ENCODE measurements at places on chromosomes 13 and 19.
A peak's percentile ranks its signal among the peaks of the same experiment; 100 is the strongest.

GRCh38 chr13:93039131-93039530 is 187.5 kb upstream of the GPC6 start:
- no peak for DNase-seq

DNA sequence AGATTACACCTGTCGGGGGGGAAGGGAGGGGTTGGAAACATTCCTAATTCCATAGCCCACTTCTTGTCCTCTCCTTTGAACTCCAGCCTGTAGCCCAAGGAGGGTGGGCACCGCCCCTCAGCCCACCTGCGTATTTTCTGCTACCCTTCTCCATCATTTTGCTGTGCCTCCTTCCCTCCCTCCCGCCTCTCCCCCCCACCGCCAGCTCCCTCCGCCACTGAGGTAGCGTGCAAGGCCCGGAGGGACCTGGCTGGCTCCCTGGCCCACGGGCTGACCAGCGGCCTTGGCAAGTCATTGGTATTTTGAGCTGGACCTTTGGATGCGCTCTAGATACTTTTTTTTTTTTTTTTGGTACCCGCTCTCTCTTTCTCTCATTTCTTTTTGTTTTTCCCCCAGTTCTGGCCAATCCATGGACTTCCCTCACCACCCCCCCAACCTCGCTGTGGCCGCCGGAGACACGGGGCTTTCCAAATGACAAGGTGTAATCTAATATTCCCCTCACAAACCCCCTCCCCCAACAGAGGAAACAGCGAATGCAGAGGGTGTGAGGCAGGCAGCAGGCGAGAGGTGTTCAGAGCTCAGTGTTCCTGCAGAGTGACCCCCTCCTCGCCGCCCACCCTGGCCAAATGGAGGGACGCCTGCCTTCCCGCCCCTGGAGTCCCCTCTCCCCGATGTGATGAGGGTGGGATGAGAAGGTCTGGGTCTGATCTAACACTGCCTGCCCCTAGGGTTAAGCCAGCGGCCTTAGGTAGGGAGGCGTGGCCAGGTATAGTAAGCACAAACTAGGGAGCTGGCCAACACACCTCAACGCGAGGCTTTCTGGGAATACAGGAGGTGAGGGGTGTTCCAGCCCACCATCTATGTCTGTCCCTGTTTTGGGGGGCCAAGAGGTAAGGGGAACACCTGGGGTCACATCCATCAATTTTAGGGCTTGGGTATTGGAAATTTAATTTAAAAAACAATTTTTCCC is 89.2 kb downstream of the PTPRS start:
- no peak for DNase-seq

DNA sequence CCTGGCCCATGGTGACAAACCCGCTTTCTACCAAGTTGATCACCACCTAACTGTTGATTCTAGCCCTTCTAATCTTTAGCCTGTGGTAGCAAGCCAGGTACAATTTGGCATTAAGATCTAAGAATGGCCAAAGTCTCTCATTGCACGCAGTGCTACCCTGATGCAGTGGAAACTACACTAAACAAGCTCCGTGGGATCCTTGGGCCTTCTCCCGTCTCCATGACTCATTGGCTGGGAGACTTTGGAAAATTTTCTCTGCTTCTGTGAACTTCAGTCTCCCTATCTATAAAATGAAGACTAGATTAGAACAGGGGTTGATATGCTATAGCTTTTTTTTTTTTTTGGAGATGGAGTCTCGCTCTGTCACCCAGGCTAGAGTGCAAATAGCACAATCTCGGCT is 223.0 kb downstream of the TSHZ3 start:
- DNase-seq: no peak

- DNase-seq: no peak
Observed at GRCh38 chr19:41882568-41883462, at the start of gene ARHGEF1. TSS of gene ARHGEF1 (plus strand) at chr19:41883184. CDS start at chr19:41888083, 4,899 bp downstream.

DNA sequence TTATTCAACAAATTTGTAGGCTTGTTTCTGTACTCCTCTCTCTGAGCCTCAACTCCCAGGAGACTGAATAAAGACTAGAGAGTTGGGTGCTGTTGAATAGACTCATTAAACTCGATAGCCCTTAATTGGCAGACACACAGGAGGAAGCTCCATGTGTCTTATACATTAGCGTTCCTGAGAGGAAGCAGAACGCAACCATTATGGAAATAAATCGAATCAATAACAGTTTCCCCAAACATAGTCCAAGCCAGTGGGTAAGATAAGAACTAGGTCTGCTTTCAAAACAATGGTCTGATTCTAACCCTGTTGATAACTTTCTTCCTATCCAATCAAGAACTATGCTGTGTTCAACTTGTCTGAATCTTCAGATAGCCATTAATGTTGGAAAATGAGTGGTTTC is 118.1 kb upstream of the FNDC3A start:
- DNase-seq: no peak

DNA sequence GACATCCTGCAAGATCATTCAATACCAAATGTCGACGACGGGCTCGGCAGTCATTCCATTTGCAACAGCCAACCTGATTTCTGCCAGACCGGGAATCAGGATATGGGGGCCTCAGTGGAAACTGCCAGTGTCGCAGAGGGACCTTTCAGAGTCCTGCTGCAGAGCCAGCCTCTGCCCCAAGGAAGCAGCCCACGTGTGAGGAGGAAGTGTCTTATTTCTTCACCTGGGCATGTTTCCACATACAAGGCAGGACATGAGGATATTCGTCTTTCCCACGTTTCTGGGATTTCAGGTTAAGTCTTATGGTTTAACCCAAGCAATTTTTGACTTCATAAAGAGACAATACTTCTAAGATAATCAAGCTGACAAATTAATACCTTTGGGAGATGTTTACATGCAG is 69.9 kb downstream of the ABCC4 start:
- no peak for DNase-seq

GRCh38 chr13:27573265-27573664 is 47.1 kb downstream of the LNX2 start:
- DNase-seq: no peak

DNA sequence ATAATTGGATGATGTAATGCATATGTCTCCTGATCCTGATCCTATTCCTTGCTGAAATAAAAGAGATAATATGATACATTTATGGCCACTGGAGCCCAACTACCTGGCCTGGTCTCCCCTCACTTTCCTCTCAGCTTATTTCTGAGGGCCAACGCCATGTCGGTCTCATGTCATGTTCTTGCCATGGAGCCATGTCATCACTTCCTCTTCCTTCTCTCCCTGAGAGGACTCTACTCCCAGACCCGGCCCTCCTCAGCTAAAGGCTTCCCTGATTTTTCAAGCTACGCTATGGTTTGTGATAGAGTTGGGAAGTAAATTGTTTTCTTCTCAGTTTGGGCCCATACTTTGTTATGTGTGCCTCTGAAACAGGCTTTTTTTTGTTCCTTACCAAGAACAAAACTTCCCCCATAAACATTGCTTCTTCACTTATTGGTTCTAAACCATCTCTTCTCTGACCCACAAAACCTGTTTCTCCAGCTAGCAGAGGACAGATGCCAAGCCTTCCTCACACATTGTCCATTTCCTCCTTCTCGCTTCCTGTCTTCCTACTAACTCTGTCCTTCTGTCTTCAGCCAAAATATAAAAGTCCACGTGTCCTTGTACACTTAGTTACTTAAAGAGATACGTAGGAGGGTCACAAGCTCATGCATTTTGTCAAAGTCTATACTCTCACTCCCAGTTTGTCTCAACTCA is 319.9 kb upstream of the DACH1 start:
- no peak for DNase-seq

- no peak for DNase-seq
Observed at GRCh38 chr19:7970716-7971448, 27.4 kb upstream of the TIMM44 start.

GRCh38 chr19:42343344-42344110 is 18.1 kb downstream of the MEGF8 start:
- DNase-seq: no peak

- DNase-seq: no peak
Observed at GRCh38 chr19:46613525-46613924, 11.4 kb downstream of the PTGIR start.

- DNase-seq: peak; percentile 80
Observed at GRCh38 chr19:12796146-12797071, 5.1 kb downstream of the JUNB start.

DNA sequence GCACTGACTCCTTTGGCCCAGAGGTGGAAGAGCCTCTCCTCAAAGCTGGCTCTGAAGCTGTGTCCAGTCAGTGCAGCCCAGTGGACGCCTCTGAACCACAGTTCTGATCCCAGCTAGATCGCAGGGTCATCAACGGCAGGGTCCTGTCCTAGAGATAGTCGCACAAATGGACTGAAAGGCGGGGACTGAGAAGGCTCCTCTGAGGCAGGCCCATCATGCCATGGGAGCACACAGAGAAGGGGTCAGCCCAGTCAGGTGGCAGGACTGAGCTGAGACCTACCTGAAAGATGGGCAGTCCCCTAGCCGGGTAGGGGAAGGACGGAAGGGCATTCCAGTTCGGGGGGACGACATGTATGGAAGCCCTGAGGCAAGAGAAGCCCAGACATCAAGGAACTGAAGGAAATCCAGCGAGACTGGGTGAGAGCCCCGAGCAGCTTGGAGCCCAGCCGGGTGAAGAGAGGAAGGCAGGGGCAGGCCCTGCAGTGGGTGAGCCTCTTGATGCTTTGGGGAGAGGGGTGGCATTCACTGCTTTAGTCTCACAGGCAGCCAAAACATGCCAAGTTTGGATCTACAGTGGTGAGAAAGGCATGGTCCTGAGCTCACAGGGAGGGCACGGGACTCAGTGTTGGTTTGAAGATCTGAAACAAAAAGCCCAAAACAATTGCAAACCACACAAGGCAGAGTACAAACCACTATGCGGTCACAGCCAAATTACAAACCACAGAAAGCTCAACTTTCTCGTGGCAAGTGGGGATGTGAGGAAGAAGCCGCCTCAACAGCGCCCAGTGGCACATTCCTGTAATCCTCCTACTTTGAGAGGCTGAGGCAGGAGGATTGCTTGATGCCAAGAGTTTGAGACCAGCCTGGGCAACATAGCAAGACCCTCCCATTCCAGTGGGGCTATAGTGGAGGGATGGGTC is 10.0 kb downstream of the CALM3 start:
- no peak for DNase-seq

DNA sequence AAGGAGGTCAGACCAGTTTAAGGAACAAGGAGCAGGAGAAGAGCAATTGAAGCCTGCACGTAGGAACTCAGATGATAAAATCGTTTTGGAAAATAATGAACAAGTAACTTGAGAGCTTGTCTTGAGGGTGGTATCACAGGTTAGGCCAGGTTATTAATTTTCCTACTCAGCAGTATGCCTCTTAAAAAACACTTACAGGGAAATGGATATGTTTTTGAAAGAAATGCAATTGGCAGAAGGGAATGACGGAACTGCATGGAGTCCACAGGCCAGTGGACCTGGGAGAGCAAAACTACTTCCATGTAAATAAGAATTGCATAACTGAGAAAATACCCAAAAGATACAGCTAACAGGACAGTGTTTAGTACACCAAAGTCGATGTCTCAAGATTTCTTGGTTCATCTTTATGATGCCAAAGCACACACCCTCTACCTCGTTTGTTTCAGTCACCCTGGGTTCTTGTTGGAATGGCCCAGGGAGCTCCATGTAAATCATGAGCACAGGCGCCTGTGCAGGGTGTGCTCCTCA is 35.2 kb downstream of the MBNL2 start:
- DNase-seq: no peak

GRCh38 chr19:19468424-19469050 is 46.8 kb downstream of the TSSK6 start:
- DNase-seq: no peak

GRCh38 chr13:30305456-30305970 is 1.8 kb downstream of the KATNAL1 start:
- no peak for DNase-seq

DNA sequence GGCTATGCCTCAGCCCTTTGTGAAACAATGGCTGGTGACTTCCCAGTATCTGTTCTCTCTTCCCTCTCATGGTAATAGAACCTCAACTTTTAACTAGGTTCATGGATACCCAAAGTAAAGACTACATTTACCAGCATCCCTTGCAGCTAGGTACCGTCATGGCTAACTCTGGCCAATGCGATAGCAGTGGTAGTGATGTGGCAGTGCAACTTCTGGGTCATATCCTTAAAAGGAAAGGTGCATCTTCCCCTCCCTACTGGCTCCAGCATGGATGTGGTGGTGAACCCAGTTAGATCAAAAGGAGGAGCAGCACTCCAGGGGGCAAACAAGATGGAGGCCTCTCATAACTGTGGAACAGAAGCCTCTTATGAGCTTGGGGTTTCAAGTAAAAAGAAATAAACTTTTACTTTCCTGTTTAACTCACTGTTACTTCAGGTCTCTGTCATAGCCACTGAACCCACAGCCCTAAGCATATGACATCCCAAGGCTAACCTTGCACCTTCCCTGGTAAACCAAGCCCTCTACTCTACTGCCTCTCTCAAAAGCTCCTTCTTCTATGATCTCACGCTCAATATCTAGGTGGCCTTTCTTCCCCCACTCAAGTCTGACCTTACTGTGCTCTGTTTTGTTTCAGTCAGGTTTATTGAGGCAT is 104.4 kb downstream of the DOCK9 start:
- DNase-seq: no peak

DNA sequence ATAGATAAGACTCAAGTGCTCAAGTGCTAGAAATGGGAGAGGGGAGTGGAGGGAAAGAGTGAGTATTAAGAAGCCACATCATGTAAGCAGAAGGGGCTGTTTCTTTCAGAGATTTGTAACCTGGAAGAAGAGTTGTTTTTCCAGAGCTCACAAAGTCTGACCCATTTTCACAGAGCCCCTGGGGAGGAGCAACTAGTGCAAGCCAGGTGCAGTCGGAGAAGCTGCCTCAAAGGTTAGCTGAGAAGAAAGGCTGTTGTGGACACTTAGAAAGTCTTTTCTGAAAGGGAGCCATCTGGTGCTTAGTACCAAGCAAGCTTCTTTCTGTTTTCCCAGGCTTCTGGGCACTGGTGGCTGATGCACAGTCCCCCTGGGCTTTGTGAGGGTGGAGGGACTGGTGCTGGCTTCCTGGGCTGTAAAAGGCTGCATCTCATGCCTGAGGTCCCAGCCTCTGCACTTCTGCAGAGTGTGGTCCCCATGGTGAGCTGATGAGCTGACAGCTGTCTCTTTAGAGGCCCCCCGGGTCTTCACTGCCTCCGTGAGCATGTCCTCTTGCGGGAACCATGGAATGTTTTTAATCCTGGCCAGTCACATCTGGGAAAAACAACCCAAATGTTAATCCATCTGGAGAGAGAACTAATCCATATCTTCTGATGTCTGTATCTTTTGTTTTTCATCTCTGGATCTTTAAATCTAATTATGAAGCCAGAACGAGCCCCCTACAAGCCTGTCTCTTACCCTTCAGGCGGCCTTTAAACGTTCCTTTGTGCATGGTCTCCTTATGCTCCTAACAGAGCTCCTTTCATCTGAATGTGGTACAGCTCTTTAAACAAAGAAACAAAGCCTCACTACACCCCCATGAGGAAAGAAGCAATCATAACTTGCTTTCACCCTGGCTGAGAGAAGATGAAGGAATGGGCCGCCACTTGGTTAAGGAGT is 40.2 kb downstream of the OLFM4 start:
- DNase-seq: peak; percentile 82

DNA sequence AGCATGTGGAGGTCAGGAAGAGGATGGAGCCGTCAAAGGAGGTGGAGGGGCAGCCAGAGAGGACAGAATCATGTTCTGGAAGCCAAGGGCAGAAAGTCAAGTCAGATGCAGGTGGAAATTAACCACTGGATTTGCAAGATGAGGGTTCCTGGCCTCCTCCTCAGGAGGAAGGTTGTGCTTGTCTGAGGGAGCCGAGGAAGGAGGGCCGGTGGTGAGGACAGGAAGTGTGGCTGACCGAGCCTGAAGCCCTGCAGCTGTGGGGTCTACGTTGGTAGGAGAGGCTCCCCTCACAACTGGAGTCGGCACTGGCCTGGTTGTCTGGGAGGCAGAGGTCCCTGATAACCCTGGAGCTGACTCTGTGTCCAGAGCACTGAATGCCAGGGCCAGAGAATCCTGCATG is 15.4 kb upstream of the DHDH start:
- DNase-seq: no peak

Data from globus pallidus (tissue), 1 donor.